Dorsolateral prefrontal cortex (tissue), 122 donors: ENCODE measurements at places on chromosomes 16 and 17.

DNA sequence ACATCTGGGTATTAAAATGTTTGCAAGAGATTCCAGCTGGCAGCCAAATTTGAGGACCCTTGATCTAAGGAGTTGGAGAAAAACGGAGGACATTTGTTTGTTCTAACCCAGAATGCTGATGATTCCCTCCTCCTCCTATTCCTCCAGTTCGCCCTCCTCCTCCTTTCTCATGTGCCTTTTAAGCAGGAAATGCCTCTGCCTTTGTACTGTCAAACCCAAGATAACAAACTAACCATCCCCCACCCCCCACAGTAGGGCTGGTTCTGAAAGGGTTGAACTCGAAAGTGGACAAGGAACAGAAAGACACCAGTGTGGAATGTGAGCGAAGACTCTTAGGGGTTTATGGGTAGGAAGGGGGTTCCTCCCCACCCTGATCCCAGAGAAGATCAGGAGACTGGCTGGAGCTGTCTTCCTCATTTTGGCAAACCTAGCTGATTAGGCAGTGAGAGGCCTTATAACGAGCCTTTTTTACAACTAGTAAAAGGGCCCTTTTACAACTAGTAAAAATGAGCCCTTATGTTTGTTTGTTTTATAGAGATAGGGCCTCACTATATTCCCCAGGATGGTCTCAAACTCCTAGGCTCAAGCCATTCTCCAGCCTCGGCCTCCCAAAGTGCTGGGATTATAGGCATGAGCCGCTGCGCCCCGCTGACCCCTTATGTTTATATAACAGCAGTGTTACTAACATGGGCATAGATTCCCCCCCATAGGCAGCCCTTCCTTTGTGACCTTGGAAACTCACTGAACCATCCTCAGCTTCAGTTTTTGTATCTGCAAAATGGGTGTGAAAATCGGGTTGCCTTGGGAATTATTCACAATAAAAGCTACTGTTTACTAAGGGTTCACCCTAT, 975 bp downstream of the CHD9 start:
- DNase-seq = no peak

- no peak for DNase-seq
Measured at GRCh38 chr16:58733248-58733670, 857 bp downstream of the GOT2 start.

DNA sequence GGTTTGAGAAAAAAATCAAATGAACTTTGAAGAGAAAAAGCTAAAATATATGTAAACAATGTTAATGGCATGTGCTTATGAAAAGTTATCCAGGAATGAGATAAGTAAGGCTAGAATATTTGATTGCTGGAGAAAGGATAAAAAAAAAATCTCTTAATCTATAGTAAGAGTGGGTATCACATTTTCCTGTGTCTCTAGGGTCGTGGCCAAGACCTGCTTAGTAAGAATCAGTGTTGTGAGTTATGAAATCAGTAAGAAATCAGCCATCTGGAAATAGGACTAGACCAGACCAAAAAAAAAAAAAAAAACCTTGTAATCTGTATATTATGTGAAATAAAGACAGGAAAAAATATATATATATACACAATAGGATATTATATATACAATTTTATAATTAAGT, 1153.9 kb downstream of the CDH11 start:
- DNase-seq = no peak

DNA sequence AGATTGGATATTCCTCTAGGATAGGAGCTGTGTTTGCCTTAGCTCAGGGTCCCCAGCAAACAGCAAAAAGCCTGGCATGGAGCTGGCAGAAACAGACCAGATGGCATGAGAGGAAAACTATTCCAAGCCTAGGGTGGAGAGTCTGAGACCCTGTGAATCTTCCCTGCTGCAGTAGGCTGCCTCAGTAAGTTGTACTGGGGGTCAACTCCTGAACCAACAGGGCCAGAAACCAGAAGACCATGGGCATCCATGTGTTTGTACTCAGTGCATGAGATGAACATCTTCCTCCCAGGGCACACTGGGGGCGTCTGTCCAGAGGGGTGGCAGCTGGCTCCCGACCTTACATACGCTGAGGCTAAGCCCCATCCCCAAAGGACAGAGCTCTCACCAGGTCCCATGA, 214.4 kb downstream of the C16orf78 start:
- no peak for DNase-seq

GRCh38 chr16:76784530-76784929, 406.5 kb upstream of the MON1B start:
- no peak for DNase-seq

DNA sequence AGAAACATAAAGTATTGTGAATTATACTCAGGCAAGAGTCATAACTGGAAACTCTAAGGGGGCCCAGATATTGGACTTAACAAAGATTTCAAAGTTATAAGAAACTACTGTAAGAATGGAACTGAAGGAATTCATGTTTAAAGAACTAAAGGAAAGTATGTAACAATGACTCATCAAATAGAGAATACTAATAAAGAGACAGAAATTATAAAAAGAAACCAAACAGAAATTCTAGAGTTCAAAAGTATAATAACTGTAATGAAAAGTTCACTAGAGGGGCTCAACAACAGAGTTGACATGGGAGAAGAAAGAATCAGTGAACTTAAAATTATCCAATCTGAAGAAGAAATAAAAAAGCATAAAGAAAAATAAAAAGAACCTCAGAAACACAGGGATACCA, 55.4 kb downstream of the ADCY9 start:
- no peak for DNase-seq

- DNase-seq = no peak
Measured at GRCh38 chr16:5040451-5040850, 6.7 kb upstream of the NAGPA start.

DNA sequence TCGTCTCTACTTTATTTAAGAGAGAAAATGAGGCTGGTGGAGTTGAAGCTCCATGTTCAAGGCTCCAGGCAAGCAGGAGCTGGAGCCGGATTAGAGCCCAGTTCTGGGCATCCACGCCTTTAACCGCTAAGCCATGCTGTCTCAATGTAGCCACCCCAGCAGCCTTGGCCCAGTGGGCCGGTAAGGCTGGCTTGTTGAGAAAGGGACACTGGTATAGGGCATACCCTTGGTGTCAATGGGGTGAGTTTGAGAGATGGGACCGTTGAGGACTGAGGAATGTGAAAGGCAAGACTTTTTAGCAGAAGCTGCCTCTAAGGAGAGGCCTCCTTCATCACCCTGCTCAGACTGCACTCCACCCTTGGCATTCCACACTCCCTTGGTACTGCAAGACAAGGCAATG, 147.4 kb downstream of the CYLD start:
- no peak for DNase-seq

DNA sequence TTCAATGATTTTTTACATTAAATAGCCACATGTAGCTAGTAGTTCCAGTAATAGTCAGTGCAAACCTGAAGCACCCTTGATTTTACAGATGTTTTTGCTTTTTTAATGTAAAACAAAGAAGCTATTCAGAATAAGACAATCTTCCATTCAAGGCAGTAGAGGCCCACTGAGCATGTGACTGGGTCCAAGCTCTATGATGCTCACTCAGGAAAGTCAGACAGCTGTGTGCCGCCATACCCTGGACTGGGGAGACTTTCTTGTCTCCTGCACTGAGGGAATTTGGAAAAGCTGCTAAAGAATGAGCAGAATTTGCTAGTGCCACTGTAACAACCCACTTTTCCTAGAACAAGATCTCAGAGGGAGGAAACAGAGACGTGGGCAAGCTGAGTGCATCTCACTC, 11.5 kb downstream of the CENPN start:
- no peak for DNase-seq

DNA sequence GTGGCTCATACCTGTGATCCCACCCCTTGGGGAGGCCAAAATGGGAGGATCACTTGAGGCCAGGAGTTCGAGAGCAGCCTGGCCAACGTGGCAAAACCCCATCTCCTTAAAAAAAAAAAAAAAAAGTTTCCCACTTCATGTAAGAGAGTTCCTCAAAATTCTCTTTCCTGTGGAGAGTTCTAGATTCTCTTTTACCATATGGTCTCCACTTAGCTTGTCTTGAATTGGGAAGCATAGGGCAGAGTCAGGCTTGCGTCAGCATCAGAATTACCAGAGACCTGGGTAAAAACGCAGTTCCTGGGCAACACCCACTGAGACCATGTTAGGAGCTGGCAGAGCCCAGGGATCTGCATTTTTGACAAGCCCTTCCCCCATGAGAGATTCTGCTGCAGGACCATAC, 158.4 kb downstream of the CCDC182 start:
- no peak for DNase-seq

DNA sequence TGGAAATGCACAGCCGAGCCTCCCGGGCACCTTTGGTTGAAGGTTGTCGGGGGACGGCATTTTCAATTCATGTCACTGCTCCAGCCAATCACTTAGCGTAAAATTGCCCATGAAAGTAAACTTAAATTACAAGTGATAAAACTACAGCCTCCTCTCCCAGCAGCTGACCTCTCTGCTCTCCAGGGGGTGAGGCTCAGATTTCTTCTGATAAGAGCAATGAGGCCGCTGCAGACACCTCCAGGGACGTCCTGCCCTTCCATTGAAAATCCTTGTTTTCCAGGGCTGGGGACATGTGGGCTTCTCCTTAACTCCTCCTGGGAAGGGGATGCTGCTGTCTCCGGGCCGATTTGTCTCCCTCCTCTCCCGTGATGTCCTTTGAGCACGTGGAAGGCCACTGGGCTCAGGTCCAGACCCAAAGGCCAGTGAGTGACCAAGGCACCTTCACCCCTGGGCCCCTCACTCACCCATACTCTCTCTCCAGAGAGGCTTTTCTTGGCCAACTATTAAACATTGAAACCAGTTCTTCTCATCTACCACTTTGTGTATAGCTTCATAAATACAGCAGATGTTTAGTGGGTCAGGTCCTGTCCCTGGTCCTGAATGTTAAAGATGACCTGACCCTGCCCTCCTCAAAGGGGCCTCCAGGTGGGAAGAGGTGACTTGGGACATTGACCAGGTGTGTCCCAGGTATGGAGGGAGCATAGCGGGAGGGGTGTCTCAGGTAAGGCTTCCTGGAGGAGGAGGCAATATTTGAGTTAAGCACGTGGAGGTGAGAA, 52.3 kb downstream of the MGAT5B start:
- no peak for DNase-seq

- no peak for DNase-seq
Measured at GRCh38 chr17:12459736-12460135, 206.0 kb upstream of the MYOCD start.

DNA sequence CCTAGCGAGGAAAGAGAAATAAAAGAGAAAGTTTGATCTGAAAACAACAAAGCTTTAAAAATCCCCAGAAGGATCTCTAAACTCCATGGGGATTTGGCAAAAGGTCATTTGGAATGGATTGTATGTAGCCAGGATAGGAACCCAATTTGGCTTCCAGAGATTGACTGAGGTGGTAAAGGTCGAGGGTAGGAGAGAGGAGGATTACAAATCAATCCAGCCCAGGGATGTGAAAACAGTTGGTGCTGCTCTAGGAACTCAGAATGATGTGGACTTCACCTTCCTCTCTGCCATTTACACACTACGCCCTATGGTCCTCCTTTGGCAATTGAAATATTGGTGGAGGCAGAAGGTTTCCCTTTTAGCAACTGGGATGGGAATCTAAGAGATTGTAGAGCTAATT, 18.8 kb upstream of the SMIM36 start:
- no peak for DNase-seq

GRCh38 chr17:43171586-43172487, 823 bp downstream of the NBR1 start:
- DNase-seq = no peak

GRCh38 chr16:66043326-66043725, 323.2 kb upstream of the CDH5 start:
- no peak for DNase-seq

GRCh38 chr17:77449373-77449907, 308.7 kb downstream of the SEC14L1 start:
- DNase-seq = no peak

DNA sequence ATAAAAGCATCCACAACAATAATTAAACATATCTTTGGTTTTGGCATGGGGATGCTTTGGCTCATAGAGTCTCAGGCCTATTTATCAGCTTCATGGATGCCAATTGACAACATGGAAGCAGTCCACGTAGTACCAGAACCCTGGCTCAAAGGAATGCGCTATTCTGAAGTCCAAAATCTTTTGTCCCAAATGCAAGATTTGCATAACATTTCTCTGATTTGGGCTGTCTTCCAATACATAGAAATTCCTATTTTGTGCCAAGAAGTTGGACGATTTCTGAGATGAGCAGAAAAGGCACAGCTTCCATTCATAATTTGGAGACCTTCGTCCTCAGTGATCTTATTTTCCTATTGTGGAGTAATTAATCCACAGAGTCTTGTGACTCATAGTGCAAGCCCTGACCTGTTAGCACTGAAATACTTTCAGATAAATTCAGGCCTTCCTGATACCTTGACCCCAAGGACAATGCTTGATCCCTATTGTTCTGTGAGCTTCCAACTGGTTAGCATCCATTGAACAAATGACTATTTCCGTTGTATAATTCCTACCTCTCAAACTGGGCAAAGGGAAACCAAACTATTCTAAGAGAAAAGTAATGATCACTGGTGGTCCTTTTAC, 78.4 kb upstream of the CDH11 start:
- no peak for DNase-seq

- DNase-seq = no peak
Measured at GRCh38 chr16:14608604-14609003, 21.5 kb downstream of the PARN start.

GRCh38 chr17:80702315-80703141, 157.9 kb downstream of the RPTOR start:
- DNase-seq = no peak

- no peak for DNase-seq
Measured at GRCh38 chr16:15990902-15991301, 41.5 kb downstream of the ABCC1 start.

DNA sequence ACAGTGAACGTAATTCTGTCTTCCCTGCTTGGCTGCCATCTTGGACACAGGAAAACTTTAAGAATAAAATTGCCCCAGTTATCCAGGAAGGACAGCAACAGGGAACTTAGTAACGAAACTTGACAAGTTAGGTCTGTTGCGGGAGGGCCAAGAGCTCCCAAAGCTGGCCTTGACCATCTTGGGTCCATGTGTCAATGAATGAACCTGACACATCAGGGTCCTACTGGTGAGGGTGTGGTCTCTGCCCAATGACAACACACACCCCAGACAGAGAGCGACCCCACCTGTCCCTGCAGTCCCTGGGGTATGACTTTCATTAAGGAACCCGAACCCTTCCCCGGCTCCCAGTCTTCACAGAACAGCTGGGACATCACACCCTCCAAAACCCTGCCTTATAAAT, 96.3 kb downstream of the NDE1 start:
- DNase-seq = no peak

GRCh38 chr17:43905985-43906852, 1.1 kb downstream of the MPP2 start:
- DNase-seq = peak; percentile 93

GRCh38 chr17:15971098-15971678, 26.3 kb downstream of the ADORA2B start:
- no peak for DNase-seq

DNA sequence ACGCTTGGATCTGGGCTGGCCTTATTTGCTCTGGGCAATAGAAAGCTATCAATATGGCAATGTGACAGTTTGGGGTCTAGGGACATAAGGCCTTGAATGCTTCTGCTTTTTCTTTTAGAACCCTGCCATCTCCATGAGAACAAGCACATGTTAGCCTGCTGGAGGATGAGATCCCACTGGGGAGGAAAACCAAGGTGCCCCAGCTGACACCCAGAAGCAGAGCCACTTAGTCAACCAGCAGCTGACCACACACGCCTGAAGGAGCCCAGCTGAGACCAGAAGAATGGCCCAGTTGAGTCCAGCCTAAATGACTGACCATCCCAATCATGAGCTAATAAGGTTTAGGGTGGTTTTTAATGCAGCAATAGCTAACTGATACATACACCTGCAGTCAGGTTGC, 171.2 kb downstream of the AHSP start:
- DNase-seq = no peak

- no peak for DNase-seq
Measured at GRCh38 chr16:396605-397004, 394 bp upstream of the NME4 start.
